ENCODE measurements at places on chromosomes 1 and 21.

GRCh38 chr1:113271039-113271438, 119.3 kb upstream of the MAGI3 start:
- DNase-seq = no peak

DNA sequence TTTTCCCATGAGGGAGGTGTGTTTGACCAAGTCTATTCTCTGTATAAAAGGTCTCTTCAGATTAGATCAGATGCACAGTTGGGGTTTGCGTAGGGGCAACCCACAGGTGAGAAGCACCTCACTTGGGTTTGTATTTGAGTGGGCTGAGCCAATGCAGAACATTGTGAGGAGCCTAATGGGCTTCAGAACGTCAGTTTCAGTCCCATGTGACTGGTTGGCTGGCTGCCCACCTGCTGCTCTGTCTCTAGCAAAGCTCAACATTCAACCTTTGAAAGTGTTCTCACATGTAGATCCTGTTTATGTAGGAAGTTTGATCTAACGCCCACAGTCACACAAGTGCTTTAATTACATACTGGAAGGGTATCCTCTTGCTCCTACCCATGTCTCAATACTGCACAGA, 105.5 kb downstream of the FASLG start:
- no peak for DNase-seq

- DNase-seq = peak; percentile 20
These were observed 104.1 kb downstream of the NR5A2 start for GRCh38 chr1:200131551-200132125.

- no peak for DNase-seq
These were observed 4.9 kb downstream of the RAB25 start for GRCh38 chr1:156065871-156066270.

DNA sequence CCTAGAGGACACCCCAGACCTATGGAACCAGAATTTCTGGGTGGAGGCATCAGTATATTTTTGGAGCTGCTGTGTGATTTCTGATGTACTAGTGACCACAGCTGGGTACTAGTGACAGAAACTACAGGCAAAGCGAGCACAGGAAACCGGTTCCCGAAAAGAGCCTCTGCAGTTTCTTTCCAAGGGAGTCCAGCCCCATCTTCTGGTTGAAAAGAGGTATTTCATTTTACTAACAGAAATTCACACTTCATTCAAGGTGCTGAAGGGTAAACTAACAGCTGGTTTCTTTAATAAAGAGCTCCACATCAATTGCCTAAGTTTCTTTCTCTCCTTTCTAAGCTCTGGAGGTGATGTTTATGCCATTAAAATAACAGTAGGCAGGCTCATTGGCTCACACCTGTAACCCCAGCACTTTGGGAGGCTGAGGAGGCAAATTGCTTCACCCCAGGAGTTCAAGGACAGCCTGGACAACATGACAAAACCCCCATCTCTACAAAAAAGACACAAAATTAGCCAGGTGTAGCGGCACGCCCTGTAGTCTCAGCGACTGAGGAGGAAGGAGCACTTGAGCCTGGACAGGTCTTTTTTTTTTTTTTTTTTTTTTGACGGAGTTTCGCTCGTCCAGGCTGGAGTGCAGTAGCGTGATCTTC, 22.0 kb downstream of the THAP3 start:
- no peak for DNase-seq

GRCh38 chr1:117561551-117561950, 44.3 kb upstream of the TENT5C start:
- DNase-seq = no peak

GRCh38 chr21:36719614-36720013, 20.7 kb downstream of the SIM2 start:
- DNase-seq = no peak

GRCh38 chr1:203480525-203481084, 5.0 kb downstream of the PRELP start:
- peak; percentile 51 for DNase-seq

DNA sequence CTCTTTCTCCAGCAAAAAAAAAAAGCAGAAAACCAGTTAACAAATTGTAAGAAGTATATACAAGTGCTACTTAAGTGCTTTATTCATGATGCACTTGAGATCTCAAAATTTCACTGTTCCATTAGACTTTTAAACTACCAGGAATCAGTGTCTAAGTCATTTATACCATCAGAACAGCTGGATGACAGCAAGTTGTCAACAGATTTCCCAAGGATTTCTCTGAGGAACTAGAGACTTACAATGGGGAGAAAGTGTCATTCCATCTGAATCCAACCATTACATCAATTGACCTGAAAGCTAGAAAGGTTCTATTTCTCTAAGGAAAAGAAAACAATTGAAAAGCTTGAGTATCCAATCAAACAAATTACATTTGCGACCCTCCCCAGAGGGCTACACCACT, 43.8 kb downstream of the USH2A start:
- DNase-seq = no peak

DNA sequence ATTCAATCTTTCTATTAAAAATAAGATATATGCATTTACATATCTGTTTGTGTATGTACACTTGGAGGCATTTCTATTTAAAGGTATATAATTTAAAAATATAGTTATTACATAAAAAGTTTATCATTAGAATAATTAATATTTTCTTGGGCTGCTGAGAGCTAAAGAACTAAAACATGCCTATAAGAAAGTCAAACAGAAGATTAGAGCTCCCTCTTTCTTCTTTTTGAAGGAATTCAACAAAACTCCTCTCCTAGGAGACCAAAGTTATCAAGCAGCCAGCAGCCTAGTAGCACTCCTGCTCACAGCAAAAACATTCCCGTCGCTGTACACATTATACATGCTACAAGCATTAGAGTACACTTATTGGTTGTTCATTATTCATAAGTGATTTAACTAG, 216.4 kb downstream of the VAV3 start:
- DNase-seq = no peak

DNA sequence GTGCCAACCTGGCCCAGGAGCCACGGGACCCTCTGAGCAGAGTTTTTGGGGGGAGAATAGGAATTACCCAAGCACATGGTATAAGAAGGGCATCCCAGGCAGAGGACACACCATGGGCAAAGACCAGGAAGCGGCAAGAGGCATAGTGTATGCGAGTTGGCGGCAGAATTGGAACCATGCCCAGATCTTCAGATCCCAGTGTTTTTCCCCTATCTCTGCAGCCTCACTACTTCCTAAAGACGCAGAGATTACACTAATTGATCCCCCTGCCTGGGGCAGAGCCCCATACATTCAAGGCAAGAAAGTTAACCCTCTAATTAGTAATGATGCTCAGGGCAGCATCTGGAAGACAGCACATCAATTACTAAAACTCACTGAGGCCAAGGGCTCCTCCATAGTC, 48.2 kb downstream of the SYT2 start:
- DNase-seq = no peak

DNA sequence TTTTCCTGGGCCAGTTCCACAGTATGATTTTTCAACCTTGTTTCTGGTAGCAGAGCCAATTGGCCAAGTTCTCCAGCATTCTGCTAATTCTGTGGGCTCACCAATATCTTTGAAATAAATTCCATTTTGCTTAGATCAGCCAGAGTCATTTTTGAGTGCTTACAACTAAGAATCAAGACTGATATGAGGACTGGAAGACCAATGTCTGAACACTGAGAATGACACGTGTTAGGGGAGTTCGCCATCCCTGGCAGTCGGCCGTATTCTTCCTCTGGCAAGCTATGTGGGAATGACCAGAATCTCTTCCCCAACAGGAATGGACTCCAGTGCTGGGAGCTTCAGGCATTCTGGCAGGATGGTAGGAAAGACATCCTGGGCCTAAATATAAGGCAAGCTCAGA, 4.9 kb upstream of the TENT5C start:
- no peak for DNase-seq

- no peak for DNase-seq
These were observed 4.3 kb upstream of the S100A9 start for GRCh38 chr1:153353226-153353947.

GRCh38 chr21:14457762-14458161, 74.8 kb upstream of the HSPA13 start:
- DNase-seq = no peak

DNA sequence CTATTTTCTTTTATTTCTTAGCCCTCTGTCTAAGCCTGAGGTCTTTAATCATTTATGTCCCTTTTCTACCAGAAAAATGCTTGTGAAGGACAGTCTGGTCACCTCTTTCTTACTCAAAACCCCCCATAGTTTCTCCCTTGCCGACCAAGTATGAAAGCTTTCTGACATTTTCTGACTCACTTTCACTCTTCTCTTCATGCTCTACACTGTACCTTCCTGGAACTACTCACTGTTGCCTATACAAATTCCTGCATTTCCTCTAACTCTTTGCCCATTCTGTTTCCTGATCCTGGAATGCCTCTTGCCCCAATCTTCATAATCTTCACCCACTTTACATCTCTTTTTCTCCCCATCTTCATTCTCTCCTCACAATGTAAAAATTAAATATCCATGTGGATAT, 380.0 kb downstream of the HHIPL2 start:
- DNase-seq = no peak

GRCh38 chr1:72282271-72283021, at the start of gene NEGR1:
Gene NEGR1 (minus strand): TSS chr1:72282539.
- peak; percentile 20 for DNase-seq

- DNase-seq = no peak
These were observed 672 bp upstream of the PHLDA3 start for GRCh38 chr1:201469645-201470074.

GRCh38 chr21:33892853-33893252, 22.8 kb downstream of the ATP5PO start:
- no peak for DNase-seq

- DNase-seq = no peak
These were observed 49.8 kb downstream of the ACP6 start for GRCh38 chr1:147620543-147620942.

GRCh38 chr1:174743654-174744561, 255.8 kb upstream of the CACYBP start:
- DNase-seq = no peak

DNA sequence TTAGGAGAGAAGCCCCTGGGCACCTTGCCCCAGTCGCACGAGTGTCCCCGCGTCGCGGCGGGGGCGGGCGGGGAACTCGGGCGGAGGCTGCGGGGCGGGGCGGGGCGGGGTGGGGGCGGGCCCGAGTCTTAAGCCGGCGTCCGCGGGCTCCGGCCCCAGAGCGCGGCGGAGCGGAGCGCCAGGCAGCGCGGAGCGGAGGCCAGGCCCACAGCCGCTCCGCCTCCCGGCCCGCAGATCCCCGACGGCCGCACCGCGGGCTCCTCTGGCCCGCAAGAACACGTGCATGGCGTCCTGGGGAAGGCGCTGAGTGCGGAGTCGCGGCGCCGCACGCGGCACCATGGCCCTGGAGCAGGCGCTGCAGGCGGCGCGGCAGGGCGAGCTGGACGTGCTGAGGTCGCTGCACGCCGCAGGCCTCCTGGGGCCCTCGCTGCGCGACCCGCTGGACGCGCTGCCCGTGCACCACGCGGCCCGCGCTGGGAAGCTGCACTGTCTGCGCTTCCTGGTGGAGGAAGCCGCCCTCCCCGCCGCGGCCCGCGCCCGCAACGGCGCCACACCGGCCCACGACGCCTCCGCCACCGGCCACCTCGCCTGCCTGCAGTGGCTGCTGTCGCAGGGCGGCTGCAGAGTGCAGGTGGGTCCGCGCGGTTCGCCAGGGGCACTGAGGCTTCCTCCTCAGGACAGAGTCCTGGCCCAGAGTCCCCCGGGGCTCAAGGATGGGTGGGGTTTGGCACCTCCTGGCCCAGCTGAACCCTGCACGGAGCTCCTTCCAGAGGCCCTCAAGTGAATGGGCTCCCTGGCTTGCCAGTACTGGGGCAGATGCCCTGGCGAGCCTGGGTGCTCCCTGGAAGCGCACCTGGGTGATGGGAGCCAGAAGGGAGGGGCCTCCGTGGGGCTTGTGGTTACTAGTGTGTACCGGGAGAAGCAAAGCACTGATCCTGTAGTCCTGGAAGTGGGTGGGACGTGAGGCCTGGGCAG, at the start of gene ESPN:
ESPN (plus strand) TSS at position 158 of the 975 bp plus-strand sequence; CDS start at position 338, 180 bp downstream.
- no peak for DNase-seq

DNA sequence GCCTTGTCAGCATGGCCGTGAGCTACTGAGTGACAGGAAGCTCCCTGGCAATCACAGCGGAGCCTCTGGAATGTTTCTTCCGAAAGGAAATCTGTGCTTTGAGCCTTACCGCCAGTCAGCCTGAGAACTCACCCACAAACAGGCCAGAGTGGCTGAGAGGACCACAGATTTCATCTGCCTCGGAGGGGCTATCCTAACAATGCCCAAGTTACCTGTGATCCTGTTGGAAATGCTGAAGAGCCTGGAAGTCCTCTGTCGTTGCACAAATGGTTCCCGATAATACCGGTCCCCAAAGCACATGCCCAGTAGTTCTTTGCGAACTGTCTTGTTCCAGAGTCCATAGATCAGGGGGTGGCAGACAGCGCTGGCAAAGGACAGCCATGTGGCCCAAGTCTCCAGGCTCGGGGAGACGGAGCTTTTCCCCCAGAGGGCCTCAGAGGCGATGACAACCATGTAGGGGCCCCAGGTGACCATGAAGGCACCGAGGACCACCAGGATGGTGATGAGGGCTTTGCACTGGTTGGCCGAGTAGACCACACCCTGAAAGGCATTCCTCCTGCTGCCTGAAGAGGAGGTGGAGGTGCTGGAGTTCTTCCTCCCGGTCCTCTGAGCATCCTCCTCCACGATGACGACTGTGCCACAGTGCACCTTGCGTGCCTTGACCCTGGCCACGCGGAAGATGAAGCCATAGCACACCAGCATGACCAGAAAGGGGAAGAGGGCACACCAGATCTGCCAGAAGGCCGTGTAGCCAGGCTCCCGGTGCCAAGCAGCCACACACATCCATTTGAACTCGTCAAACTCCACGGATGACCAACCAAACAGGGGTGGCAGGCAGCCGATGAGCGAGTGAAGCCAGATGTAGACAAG, 40.2 kb downstream of the GPR161 start:
- DNase-seq = no peak

- no peak for DNase-seq
These were observed 17.8 kb downstream of the SPOCD1 start for GRCh38 chr1:31798086-31798432.

- DNase-seq = no peak
These were observed 21.3 kb upstream of the CYP4X1 start for GRCh38 chr1:47002211-47002610.

DNA sequence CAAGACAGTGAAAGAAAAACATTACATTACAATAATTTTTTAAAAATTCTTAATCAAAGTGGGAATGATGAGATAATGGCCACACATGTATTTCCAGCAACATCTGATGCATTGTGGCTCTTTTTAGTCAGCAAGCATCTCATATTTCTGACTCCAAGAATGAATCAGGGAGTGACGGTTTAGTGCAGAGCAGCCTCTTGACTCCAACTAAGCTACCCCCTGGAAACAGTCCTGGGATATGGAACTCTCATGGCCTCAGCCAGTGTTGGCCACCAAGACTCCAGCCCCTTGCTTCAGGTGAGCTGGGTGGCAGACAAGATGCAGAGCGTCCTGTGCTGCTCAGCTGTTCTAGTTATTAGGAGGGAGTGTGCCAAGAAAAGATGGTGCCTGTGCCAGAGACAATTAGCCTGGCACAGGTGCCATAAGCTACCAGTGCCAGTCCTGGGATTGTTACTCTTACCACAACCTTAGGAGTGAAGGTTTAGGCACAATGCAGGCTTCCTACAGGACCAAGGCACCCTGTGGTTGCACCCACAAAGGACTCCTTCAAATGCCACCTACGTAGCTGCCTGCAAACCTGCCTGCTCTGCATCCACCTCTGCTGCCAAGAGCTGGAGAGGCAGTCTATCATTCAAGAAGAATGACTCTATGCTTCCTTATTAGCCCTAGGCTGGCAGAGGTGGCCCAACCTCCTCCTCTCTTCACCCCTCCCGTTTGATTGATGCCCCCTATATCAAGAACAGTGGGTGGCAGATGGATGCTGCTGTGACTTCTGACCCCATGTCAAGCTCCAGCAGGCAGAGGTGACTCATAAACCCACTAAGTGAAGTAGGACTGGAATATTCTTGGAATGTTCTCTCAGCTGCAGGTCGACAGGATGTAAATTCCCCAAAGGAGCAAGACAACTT, 6.0 kb upstream of the SEC16B start:
- DNase-seq = no peak

- DNase-seq = no peak
These were observed 44.6 kb downstream of the WDR4 start for GRCh38 chr21:42834726-42835191.

Data from CD8-positive, alpha-beta T cell (primary cell).